ENCODE measurements at places on chromosomes 5 and 9.

- DNase-seq: no peak
Measured at GRCh38 chr9:87387351-87388011, 110.2 kb upstream of the DAPK1 start.

DNA sequence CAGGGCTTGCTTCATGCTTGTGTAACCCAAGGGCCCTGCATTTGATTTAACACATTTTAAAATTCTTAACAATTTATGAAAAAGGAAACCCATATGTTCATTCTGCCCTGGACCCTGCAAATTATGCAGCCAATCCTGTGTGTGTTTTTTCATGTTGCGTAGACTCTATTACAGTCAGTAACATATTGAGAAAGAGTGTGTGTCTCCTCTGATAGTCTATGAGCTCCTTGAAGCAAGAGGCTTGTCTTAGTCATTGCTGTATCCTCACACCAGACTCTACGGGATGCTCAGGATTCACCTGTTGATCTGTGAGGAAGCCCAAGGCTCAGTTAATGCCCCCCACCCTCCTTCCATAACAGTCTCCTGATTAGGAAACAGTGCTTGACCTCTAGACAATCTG, 177.3 kb upstream of the DMAC1 start:
- no peak for DNase-seq

GRCh38 chr5:40877371-40877988, 31.8 kb upstream of the C7 start:
- no peak for DNase-seq

DNA sequence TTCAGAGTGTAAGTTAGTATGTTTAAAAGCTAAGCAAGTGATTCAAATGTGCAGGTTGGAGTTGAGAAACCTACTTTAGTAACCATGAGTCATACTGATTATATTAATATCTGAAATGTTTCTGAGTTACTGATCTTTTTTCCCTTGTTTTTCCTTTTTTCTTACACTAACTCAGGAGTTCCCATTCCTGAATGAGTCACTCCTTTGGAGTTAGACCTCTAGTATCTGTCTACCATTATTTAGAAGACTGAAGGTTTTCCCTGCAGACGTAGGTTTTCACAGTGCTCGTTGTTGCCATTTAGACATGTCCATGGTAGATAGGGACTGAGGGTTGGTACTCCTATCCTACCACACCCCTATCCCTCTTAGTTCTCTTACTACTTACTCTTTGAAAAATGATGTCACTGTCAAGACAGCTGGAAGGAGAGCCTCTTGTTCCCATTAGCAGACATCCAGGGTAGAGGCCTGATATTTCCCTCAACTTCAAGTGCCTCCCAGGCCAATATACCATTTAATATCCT, 20.2 kb downstream of the OCLN start:
- DNase-seq: no peak

- DNase-seq: no peak
Measured at GRCh38 chr9:106784076-106784475, 78.9 kb upstream of the ZNF462 start.

DNA sequence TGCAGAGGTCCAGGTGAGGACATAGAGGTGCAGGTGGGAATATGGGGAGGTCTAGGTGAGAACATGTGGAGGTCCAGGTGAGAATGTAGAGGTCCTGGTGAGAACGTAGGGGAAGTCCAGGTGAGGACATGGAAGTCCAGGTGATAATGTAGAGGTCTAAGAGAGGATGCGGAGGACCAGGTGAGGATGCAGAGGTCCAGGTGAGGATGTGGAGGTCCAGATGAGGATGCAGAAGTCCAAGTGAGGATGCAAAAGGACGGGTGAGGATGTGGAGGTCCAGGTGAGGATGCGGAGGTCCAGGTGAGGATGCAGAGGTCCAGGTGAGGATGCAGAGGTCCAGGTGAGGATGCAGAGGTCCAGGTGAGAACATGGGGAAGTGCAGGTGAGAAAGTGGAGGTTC, 133.8 kb downstream of the MRPL36 start:
- no peak for DNase-seq

DNA sequence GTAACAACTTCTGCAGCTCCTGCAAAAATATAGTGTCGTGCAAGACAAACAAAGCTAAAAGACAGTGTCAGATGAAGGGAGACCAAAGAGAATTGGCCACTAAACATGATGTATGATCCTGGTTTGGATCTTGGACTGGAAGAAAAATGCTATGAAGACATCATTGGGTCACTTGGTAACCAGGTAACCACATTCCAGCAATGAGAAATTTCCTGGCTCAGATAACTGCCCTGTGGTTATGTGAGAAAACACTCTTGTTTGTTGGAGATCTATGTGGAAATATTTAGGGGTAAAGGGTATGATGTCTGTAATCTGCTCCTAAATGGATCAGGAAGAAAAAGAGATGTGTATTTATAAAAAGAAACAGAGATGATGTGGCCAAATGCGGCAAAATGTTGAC, 45.5 kb upstream of the ANKRD33B start:
- no peak for DNase-seq

DNA sequence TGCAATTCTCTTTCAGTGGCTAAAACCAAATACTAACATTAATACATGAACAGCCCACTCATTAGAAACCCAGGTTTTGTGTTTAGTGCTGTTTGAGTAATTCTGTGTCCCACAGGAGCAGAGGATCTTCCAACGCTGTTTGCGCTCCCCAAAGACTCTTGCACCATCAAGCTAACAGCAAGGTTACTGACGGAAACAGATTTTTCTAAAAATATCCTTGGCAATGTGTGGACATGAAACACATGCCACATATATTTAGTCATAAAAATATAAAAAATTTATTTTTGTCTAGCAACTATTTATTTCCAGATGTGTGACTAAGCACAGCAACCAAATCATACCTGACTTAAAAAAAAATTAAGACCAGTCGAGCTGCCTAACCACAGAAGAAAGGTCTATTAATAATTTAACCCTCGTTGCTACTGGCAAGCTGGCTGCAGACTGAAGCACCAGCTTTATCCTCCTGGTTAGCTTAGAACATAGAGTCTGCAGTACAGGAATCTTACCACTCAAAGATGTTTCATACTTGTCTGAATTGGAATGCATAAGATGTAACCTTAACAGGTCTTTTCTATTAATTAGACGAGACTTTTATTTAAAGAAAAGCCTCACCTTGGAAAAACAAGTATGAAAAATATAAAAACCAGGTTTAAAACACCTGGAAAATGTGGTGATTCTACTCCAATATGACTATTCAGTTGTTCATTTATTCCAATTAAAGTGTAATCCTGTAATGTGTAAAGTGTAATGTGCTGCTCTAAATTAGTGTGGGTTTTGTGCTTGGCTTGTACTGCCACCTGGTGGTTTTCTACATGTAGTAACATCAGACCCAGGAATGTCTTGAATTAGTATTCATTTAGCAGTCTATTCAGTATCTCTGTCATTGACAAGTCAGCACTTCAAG, 272.5 kb downstream of the EPB41L4A start:
- DNase-seq: peak; percentile 21

- no peak for DNase-seq
Measured at GRCh38 chr5:151671950-151672349, 14.8 kb downstream of the SPARC start.

DNA sequence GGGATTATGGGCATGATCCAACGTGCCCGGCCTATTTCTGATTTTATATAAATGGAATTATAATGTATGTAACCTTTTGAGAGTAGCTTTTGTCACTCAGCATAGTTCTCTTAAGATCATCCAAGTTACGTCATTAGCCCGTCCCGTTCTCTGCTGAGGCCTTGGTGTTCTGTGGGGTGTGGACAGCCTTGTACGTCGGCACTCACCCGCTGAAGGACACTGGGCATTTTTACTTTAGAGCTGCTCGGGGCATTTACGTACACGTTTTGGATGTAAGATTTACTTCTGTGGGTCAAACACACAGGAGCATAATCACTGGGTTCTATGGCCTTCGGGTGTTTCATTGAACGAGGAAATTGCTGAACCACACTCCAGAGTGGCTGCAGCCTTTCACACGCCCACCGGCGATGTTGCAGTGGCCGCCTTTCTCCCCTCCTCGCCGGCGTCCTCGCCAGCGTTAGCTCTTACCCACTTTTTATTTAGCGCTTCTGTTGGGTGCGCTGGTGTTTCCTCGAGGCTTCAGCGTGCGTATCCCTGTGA, 101.8 kb downstream of the EHMT1 start:
- DNase-seq: no peak

- DNase-seq: no peak
Measured at GRCh38 chr9:31321256-31321655, 1063.2 kb upstream of the ACO1 start.

DNA sequence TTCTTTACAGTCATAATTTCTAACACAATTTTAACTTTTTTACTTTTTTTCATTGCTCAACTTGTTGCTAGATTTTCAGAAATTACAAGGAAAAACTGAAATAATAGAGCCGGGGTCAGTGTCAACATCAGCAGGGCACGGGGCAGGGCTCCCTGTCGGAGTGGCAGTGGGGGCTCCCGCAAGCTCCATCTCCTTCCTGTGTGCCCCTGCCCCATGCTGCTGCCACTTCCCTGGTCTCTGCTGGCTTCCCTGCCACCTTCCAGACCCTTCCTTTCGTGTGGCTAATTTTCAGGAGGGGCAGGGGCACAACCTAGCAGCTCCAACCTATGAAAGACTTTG, 1.0 kb upstream of the EXOC3 start:
- no peak for DNase-seq

DNA sequence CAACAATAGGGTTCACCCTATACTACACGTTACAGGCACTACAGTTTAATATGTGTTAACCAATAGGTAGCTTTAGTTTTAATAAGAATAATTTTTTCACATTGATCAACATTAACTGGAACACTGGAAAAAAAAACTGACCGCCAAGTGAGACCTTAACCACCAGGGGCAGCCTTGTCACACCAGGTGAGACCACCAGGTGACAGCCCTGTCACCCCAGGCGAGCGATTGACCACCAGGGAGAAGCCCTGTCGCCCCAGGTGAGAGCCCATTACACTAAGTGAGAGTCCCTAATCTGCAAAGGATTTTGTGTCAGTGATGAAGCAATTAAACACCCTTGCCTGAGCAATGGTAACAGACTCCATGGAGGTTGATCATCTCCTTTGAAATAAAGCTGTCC, 75.4 kb upstream of the SYK start:
- no peak for DNase-seq

DNA sequence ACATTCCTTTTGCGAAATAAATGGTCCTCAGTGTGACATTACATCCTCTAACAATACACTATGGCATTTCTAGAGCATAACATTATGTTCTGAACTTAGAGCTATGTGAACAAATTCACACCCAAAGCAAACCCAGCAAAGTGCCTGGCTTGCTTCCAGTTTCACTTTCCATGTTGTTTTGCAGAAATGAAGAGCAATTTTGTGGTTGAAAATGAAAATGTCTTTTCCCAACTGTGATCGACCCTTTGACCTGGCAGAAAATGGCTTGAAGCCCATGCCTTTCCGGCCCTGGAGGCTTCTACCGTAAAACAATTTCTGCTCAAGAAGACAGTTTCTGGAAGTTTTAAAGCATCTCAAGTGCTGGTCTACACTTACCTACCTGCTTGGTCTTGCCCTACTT, 344.7 kb upstream of the RGMB start:
- DNase-seq: no peak

- DNase-seq: no peak
Measured at GRCh38 chr5:141560151-141560550, 58.6 kb downstream of the DIAPH1 start.

DNA sequence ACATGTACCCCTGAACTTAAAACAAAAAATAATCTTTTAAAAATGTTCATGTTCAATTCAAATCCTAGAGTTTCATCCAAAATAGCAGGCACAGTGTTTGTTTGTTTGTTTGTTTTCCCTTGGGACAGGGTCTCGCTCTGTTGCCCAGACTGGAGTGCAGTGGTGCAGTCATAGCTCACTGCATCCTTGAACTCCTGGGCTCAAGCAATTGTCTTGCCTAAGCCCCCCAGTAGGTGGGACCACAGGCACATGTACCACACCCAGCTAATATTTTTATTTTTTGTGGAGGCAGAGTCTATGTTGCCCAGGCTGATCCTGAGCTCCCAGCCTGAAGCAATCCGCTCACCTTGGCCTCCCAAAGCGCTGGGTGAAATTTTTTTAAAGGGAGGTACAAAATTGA, 5.0 kb upstream of the POLR1E start:
- no peak for DNase-seq

- DNase-seq: no peak
Measured at GRCh38 chr9:24901319-24901718, 355.6 kb upstream of the IZUMO3 start.

DNA sequence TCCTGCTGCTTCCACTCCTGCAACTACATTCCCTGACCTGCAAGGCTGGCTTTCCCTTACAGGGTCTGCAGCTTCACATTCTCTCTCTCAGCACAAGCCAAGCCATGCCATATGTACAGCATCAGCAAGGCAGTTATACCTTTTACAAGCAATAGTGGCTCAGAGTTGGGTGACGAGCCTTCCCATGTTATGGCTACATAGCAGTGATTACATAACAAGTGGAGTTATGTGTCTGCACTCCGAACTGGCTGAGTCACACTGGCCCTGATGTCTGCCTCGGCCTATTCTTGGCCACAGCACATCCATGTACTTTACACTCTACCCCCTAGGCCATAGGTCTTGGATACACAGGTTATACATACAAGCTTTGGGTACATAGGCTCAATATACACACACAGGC, 52.0 kb upstream of the SNCAIP start:
- DNase-seq: no peak

DNA sequence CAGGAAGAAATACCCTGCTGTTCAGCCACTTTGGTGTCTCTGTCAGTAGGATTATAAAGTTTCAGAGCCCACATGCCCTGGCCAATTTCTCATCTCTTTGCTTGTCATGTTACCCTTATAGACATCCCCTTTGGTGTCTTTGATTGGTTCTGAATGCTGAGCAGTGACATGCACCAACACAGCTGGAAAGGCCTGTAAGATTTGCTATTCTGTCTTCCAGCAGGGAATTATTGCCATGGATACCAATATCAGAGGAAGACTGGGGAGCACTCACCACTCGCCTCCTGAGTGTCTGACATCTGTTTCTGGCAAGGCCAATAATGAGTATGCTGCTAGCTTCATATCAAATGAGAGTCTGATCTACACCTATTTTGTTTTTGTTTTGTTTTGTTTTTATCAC, 34.4 kb downstream of the RAB3C start:
- DNase-seq: no peak

DNA sequence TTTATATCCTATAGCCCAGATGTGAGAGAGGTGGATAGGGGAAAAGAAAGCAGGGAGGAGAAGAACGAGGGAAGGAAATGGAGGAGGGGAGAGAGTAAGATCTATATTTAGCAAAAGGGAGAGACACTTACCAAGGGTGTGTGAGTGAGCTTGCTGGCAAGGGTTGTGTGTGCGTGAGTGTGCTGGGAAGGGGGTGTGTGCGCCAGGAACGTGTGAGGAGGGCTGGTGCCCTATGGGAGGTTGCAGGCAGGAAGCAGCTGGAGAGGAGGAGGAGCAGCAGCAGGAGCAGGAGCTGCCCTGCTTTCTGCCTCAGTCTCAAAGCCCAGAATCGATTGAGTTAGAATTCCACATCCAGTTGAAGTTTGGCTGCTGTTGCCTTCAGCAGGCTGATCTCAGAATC, 148.3 kb upstream of the RUSC2 start:
- no peak for DNase-seq

- DNase-seq: no peak
Measured at GRCh38 chr5:157476702-157477408, 16.8 kb downstream of the NIPAL4 start.
